Dorsolateral prefrontal cortex (tissue), 122 donors: ENCODE measurements at places on chromosomes 3 and 15.
A peak's percentile ranks its signal among the peaks of the same experiment; 100 is the strongest.

- DNase-seq = no peak
Measured at GRCh38 chr3:151684094-151684493, 49.6 kb upstream of the AADACL2 start.

GRCh38 chr3:87077355-87077754 is 86.4 kb upstream of the VGLL3 start:
- DNase-seq = no peak

GRCh38 chr15:66789029-66790025 is 87.3 kb downstream of the SMAD6 start:
- no peak for DNase-seq

- no peak for DNase-seq
Measured at GRCh38 chr3:25291481-25291905, 136.6 kb upstream of the RARB start.

GRCh38 chr3:33488246-33488645 is 48.0 kb upstream of the UBP1 start:
- no peak for DNase-seq

GRCh38 chr15:50055750-50056157 is 63.3 kb downstream of the ATP8B4 start:
- no peak for DNase-seq

GRCh38 chr15:40192942-40193341 is 32.1 kb downstream of the BUB1B start:
- DNase-seq = no peak

- no peak for DNase-seq
Measured at GRCh38 chr3:135897715-135898114, 67.8 kb upstream of the PPP2R3A start.

DNA sequence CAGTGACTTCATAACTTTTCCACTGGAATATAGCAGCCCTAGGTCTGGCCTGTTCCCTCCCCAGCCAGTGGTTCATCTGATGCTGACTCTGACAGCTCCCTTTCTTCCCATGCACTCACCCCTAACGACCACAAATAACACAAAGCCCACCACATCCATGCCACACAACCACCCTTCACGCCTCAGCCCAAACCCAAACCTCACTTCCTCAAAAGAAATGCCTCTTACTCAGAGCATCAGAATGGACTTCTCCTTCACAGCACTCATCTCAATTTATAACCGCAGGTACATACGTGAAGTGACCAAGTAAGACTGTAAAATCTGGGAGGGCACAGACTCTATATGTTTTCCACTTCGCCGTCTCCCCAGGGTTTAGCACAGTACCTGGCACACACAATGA is 1.1 kb downstream of the RBSN start:
- DNase-seq = no peak

DNA sequence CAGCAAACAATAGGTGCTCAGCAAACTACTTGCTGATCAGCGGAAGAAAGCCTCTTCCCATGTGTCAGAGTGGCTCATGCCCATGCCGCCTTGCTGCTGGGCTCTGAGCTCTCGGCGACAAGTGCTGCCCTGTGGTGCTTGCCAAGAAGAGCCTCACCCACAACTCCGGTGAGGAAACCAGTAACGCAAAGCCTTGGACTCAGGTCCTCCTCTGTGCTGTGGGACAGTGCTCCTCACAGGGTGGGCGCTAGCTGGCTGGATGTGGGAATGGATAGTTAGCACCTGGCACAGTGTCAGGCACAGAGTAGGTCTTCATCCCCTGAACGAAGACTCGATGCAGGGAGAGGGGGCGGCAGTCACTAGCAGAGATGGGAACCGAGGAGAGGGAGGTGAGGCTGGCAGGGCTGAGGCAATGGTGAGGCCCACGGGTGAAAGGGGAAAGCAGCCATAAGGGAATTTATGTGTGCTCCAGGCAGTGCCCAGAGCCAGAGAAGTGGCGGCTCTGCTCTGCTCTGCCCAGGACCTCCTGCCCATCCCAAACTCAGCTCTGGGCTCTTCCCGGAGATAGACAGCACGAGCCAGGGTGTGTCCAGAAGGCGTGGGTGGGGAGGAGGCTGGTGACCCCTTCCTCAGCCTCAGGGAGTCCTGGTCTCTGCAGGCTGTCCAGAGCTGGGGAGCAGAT is 55.7 kb downstream of the IQSEC1 start:
- DNase-seq = peak; percentile 31

DNA sequence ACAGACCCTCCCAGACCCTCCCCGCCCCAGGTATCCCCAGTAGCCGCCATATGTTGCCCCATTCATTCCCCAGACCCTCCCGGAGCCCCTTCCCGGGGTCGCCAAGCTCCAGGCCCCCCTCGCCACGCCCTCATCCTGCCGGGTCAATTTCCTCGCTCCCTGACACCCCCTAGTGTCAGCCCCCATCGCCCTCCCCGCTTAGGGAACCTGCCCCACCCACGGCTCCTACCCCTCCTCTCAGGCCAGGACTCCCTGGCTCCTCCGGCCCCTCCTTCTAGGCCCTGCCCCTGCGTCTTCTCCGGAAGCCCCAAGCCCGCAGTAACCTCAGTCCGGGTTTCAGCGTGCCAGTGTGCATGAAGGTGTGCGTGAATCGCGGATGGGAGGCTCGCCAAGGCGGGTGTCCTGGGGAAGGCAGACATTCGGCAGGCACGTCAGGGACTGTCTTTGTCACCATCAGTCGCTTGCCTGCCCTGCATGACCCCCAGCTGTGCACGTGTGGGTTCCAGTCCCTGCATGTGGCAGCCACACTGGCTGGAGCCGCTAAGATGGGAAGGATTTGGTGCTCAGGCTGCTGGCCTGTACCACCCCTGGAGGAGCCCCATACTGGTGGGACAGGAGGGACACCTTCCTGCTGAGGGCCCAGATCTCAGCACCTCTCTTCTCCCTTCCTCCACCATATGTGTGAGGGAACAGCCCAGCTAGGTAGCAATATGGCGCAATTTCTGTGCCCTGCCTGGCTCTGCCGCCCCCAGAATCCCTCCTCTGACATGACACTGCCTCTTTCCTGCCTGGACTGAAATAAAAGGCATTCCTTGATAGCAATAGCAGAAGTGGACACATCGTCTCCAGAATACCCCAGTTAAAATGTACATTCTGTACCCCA is 693 bp downstream of the DISP2 start:
- peak; percentile 70 for DNase-seq

- DNase-seq = no peak
Measured at GRCh38 chr3:178255315-178255714, 280.9 kb upstream of the KCNMB2 start.

DNA sequence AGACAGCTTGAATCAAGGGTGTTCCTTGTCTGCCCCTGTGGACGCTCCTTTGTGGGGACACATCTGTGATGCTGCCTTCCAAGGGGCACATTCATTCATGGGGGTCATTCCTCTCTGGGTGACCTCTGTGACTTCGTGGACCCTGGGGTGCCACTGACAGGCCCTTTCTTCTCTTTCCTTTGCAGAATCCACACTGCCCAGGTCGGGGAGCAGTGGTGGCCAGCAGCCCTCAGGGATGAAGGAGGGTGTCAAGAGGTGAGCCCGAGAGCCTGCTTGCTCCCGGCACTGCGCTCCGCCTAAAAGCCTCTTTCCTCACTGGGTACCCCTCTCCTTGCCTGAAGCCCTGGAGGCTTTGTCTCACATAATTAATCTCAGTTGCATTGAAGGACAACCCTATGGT is 26.3 kb downstream of the CHCHD6 start:
- no peak for DNase-seq

DNA sequence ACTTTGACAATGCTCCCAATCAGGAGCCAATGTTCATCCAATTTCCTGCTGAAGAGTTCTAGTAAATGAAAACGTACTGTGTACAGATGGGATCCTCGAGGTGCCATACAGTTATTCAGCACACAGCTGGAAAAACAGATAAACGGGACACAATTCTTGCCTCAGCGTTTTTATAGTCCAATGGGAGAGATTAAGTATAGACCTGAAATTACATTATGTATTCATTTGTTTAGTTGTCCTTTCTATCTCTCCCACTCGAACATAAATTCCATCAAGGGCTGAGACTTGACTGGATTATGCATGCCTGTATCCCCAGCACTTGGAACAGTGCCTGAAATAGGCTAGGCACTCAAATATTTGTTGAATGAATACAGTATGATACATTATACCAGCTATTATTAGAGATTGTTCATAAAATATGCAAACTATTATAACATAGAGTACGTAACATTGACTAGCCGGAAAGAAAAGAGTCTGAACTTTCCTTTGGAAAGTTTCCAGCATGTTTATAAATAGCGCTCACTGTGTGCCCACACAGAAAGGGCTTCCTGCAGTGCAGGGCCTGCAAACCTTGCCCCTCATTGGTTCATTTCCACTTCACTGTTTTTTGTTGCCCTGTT is 27.4 kb upstream of the SNTN start:
- DNase-seq = no peak

- DNase-seq = no peak
Measured at GRCh38 chr15:51425517-51426040, 84.1 kb downstream of the GLDN start.

- no peak for DNase-seq
Measured at GRCh38 chr3:112647122-112647521, 6.2 kb upstream of the CCDC80 start.

GRCh38 chr3:112365035-112365434 is 32.1 kb downstream of the CD200 start:
- no peak for DNase-seq

DNA sequence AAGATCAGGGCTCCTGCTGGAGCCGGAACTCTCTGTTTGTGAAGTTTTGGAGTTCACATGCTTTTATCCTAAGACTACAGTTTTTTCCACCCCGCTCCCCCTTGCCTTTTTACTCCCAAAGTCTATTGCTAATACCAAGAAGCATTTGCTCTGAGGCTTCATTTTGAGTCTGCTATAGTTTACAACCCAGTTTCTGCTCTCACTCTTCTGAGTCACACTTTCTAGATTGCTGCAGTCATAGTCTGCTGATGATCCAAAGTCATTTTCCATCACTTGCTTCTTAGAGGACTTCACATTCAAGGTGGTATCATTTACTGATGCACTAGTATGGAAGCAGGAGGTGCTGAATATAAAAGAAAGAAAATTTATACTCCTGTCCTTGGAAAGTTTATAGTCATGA is 937.4 kb downstream of the IGSF11 start:
- no peak for DNase-seq

GRCh38 chr15:41028853-41029252 is 75.6 kb downstream of the CHAC1 start:
- no peak for DNase-seq

DNA sequence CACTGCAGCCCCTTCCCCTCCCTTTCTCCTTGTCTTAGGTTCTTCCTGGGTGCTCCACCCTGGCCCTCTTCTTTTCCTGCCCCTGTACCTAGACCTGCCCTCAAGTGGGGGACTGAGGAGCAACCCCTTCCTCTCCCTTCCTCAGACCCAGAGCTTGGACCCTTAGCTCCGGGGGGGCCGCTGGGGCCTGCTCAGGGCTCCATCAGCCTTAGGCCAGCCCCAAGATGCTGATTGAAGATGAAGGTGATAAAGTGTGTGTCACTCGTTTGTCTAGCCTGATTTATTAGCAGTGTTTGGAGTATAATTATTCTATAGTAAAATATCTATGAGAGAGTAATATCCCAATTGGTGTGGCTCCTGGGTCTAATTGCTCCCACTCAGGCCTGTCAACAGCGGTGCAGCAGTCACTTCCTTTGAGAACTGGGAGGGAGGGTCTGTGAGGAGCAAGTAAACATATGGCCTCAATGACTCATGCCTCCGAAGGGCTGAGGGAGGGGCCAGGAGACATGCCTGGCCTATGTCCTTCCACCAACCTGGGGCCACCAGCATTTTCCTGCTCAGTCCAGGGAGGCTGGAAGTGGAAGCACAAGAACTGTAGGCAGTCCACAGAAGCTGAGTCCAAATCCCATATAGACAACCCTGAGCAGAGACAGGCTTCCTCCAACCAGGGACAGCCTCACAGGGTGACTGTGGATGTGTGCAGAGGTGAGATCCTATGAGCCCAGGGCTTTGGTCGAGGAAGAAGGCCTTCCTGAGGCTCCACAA is 123.2 kb downstream of the DNAJB8 start:
- DNase-seq = no peak

DNA sequence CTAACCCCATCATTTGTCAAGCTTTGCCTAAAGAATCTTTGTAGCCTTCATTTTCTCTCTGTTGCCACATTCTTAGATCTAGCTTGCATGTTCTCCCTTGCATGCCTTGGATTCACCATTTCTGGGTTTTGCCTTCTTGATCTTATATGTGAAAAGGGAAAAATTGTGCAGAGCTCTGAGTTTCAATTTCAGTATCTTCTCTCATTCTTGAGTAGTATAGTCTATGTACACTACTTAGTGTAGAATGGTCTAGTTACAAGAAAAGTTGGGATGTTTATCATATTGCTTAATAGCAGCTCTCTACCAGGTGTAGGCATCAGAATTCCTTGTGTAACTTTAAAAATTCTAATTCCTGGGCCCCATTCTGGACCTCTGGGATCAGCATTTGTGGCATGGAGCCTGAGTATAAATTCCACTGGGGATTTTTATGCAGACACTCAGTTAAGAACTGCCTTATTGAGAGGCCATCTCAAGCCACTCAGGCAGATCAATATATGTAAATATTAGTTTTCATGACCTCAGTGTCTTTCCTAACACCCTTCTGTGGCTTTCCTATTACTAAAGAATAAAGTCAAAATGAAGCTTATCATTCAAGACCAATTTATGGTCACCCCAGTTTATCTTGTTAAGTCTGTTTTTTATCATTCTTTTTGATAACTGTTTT is 23.4 kb downstream of the GTF2E1 start:
- DNase-seq = no peak

DNA sequence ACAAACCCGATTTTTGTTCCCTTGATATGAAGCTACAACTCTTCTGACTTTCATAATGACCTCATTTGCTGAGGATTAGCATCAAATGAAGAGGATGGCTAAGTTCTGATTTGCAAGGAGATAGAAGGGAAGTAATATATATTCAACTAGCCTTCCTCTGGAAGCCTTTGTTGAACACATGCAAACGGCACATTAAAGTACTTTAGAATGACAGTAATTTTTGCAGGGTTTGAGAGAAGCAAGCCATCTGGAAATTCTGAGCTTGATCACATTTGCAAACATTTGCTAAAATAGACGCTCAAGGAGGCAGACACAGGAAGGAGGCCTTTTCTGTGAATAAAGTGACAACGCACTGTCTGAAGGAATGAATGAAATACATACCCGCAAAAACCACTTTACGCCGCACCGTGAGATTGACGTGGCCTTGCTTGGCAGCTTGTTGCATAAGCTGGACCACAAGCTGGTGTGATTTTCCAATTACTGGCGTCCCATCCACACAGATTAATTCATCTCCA is 657.2 kb downstream of the MAGI1 start:
- DNase-seq = no peak

DNA sequence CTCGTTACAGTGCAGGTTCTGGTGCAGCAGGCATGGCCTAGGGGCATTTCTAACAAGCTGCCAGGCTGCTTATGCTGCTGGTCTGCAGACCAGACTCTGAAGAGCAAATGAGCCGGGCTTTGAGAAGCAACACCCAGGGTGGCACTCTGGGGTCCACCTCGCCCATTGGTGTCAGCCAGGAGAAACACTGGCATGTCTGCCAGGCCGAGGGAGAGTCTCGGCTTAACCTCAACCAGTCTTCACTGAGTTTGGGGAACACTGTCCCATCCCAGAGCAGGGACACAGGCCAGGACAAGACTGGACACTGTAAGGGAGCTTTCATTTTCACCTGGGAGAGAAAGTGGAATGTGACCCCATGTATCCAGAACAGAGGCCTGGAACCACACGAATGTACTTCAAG is 93.4 kb downstream of the TOP2B start:
- DNase-seq = no peak

GRCh38 chr15:66912001-66912400 is 153.4 kb upstream of the SMAD3 start:
- no peak for DNase-seq

GRCh38 chr3:195103623-195104022 is 167.3 kb downstream of the XXYLT1 start:
- no peak for DNase-seq

GRCh38 chr15:42165106-42165505 is 8.7 kb upstream of the PLA2G4F start:
- no peak for DNase-seq
